ENCODE measurements at places on chromosomes 12 and 14. TPM values are rescaled to one million over a fixed set of nuclear protein-coding genes. Genes with fewer than 3 reads are reported as not detected.

The TRHDE gene
- total RNA-seq, result 22.0 TPM

The FAM186B gene
- total RNA-seq, result not detected

The SPTSSA gene
- 8.9 TPM for total RNA-seq

The INHBC gene
- total RNA-seq, result not detected

The BCDIN3D gene
- total RNA-seq, result 2.5 TPM

The CLEC2A gene
- total RNA-seq, result not detected

The SLC7A7 gene
- total RNA-seq, result 1.6 TPM

Data from myometrial cell (primary cell).